Tibial artery (tissue), 4 donors: ENCODE measurements at places on chromosomes 4 and X.

- H3K4me1 ChIP-seq, result peaks cover 30% of the 10 kb centered on the region
- DNase-seq, result peak; percentile 75
- H3K27ac ChIP-seq, result peak overlapping the region; percentile 83
- H3K4me3 ChIP-seq, result peak overlapping the region; percentile 66
These were observed 886 bp downstream of the DCLK2 start for GRCh38 chr4:150079081-150079581.

DNA sequence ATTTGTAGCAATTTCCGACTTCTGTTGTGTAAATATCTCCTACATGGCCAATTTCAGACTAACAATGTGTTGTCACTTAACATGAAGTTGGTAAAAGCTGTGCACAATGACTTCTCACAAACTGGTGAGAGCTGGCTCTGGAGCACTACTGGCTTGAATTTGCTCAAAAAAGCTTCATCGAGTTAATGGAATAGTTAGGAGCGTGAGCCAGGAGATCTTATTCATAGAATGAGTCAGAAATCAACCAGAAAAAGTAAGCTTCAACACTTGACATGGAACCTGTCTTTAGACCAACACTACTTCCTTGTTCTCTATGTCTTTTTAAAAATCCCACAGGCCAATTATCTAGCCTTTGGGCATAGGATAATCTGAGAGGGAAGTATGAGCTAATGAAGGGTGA lies 7.9 kb upstream of the CHRDL1 start:
- H3K4me1 ChIP-seq, result no peaks in the 10 kb centered on the region
- no peak overlapping the region for H3K4me3 ChIP-seq
- H3K36me3 ChIP-seq, result no peaks in the 10 kb centered on the region
- DNase-seq, result no peak
- H3K27me3 ChIP-seq, result no peaks in the 10 kb centered on the region
- no peak overlapping the region for H3K27ac ChIP-seq

- H3K4me1 ChIP-seq, result peaks cover 6% of the 10 kb centered on the region
- DNase-seq, result peak; percentile 19
- no peaks in the 10 kb centered on the region for H3K27me3 ChIP-seq
- no peak overlapping the region for H3K4me3 ChIP-seq
These were observed 260.9 kb upstream of the RPS6KA3 start for GRCh38 chrX:20527558-20528011.

DNA sequence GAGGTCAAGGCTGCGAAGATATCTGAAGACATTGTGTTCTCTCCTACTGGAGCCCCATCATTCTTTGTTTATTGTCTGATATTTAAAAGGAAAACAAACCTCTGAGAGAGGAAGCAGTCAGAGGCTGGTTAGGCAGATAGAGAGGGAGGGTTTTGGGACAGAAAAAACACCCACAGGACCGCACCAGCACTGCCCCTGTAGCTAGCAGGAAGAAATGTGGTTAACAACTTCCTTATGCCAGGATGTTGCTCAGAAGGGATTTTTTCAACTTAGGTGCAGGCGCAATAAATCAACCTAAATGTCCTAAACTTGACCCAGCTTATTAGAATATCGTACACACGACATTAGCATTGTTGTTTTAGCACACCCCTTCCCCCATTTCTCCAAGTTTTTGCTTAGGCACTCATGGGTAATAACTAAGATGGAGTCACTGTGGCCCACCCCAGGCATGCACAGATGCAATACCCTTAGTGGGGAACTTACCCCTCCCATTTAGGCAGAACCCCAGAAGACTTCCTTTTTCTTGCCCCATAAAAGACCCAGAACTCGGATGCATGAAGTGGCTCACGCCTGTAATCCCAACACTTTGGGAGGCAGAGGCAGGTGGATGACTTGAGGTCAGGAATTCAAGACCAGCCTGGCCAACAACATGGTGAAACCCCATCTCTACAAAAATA lies 2.8 kb upstream of the ZNF718 start:
- H3K4me1 ChIP-seq, result no peaks in the 10 kb centered on the region
- no peak for DNase-seq
- H3K4me3 ChIP-seq, result no peak overlapping the region
- no peak overlapping the region for H3K27ac ChIP-seq

GRCh38 chrX:37378404-37378803 lies 29.2 kb downstream of the PRRG1 start:
- no peak for DNase-seq
- no peak overlapping the region for H3K4me3 ChIP-seq
- no peaks in the 10 kb centered on the region for H3K27me3 ChIP-seq
- H3K36me3 ChIP-seq, result no peaks in the 10 kb centered on the region
